Left hindlimb (tissue), 1 donor: ENCODE measurements at places on chromosomes 4 and X.

- DNase-seq = no peak
Observed at GRCh38 chr4:78138252-78138651, 81.1 kb downstream of the FRAS1 start.

DNA sequence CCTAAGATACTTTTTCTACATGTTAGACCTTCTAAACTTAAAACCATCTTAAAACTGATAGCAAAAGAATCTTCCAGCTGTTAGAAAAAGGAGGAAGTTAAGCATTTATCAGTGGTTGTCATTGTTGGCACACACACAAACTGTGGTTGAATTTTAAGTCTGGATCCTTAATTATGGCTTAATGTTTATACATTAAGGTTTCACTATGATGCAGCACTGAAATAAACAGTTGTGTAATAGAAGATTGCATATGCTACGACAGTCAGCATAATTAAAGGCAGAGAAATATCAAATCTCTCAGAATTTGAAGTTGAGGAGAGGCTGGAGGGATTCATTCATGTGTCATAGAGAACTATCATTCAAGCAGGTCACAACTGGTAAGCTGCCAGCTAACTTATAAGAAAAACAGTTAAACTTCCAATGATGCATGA lies 32.3 kb downstream of the ADGRA3 start:
- DNase-seq = no peak

DNA sequence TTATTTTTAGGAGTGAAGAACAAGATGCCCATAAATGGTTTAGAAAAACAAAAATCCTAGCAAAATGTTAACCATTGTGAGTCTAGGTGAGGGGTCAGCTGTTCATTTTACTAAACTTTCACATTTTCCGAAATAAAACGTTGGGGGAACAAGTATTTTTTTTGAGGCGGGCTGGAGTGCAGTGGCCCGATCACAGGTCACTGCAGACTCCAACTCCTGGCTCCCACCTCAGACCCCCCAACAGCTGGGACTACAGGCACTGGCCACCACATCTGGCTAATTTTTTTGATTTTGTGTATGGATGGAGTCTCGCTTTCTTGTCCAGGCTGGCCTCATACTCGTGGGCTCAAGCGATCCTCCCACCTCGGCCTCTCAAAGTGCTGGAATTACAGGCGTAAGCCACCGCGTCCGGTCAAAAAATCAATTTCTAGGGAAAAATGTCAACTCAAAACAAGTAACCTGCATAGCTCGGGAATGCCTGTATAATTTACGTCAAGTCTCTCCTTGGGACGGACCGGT lies 742 bp upstream of the TAF1 start:
- DNase-seq = no peak

GRCh38 chr4:7328913-7329638 lies 105.7 kb downstream of the PSAPL1 start:
- peak; percentile 71 for DNase-seq

- DNase-seq = no peak
Observed at GRCh38 chrX:56975611-56976010, 19.7 kb downstream of the SPIN3 start.

- DNase-seq = no peak
Observed at GRCh38 chrX:125387945-125388344, 68.3 kb downstream of the TEX13C start.

GRCh38 chr4:13162886-13163285 lies 321.3 kb downstream of the RAB28 start:
- DNase-seq = no peak

DNA sequence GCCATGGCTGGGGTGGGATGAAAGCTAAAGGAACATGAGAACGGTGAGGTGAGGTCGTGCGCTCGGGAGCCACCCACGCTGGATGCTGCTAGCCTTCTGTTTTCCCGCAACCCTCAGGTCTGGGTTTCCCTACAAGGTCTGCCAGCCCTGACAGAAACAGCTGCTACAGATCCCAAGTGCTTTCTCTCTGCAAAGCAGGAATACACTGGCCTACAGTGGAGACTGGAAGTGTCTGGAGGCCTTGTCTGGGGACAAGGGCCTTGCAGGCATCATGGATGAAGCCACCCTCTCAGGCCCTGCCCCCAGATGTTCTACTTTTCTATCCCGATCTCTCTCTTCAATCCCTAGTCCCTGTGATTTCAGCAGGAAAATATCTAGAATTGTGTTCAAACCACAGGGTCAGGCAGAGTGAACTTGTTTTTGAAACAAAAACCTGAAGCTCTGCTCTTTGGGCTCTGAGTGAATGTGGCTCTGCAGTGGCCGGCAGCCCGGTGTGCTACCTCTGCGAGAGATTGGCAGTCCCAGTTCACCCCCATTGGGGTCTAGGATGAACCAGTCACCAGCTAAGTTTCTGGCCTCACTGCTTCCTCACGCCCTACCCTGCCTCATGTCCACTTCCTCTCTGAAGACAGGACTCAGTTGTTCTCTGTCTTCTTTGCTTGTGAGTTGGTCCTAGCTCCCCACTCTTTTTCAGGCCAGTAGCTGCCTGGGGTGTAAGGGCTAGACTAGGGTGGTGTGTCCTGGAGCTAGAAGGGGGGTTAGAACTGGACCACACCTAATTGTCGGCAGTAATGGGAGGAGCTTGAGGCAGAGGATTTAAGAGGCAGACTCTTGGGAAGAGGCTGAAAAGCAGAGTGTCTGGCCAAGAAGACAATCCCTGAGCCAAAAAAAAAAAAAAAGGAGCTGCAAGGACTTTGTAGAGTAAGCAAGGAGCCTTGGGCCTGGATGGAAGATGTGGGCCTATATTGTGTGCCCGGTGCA lies 89.6 kb downstream of the RTL5 start:
- no peak for DNase-seq

- DNase-seq = no peak
Observed at GRCh38 chrX:17525762-17526555, 151.0 kb downstream of the NHS start.

GRCh38 chr4:176883108-176883550 lies 90.4 kb upstream of the VEGFC start:
- no peak for DNase-seq
